Central memory CD4-positive, alpha-beta T cell (primary cell): ENCODE measurements at places on chromosomes 12 and 14.

DNA sequence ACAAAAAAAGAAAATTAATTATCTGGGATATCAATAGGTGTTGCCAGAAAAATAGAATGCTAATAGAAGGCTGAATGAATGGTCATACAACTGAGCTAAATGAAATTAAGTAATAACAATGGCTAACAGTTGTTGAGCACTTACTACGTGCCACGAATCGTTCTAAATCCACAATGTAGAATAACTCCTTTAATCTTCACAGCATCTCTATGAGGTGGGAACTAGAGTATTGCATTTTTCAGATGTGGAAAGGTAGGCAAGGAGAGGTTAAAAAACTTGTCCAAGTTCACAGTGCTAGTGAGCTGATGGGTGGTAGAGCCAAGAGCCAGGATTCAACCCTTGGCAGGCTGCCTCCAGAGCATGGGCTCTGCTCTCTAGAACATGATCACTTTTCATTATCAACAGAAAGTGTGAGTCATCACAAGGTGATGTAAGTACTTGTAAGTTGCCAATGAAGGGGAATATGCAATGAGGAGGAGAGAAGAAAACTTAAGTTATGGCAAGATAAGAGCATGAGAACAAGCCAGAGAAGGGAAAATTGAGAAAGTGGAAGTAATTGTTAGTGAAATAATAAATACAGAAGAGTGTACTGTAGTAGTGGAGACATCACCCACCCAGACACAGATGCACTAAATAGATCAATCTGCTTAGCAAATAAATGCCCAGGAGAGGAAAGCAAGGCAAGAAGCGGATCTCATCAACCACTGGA is 122.1 kb downstream of the PRKD1 start:
- DNase-seq, result no peak

DNA sequence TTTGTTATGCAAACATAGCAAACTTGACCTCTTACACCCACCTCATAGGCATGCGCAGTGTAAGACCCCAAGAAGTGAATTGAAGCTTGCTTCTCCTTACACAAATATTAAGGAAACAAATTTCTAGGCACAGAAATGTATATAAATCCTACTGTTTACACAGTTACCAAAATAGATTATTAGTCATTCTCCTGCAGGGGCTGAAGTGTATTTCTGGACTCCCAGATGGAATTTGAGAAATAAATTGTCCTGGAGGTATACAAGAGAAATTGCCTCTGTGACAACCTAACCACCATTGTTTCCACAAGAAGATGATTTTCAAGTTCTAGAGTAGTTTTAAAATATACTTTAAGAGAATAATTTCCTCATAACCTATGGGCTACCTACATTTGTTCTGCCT is 656.0 kb upstream of the MDGA2 start:
- DNase-seq, result no peak

- no peak for DNase-seq
Observed at GRCh38 chr12:79655036-79655435, 35.7 kb downstream of the PAWR start.

DNA sequence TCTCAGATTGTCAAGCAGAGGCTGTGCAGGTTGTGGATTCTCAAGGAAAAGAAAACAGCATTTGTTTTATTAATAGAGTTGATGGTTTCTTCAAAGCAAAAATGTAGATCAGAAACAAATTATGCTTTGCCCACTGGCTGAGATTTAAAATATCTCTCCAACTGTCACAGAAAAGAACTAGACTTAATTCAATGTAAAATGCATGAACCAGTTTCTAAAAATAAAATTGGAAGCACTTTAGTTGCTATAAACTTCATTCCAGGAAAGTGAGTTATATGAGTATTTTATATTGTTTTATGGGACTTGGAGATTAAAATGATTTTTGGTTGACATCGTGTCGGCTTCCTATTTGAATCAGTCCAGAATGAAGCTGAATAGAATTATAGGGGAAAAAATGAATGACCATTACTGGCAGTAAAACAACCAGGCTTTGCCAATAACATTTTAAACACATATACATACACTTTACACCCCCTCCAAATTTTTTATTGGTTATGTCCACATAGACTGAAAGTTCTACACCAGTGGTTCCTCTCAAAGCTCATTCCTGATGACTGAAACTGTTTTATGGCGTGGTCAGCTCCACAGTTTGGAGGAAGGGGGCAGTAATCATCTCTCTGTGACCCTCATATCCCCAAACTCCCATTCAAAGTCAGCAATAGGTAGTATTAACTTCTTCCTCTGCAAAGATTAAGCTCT is 55.5 kb upstream of the DAAM1 start:
- no peak for DNase-seq

DNA sequence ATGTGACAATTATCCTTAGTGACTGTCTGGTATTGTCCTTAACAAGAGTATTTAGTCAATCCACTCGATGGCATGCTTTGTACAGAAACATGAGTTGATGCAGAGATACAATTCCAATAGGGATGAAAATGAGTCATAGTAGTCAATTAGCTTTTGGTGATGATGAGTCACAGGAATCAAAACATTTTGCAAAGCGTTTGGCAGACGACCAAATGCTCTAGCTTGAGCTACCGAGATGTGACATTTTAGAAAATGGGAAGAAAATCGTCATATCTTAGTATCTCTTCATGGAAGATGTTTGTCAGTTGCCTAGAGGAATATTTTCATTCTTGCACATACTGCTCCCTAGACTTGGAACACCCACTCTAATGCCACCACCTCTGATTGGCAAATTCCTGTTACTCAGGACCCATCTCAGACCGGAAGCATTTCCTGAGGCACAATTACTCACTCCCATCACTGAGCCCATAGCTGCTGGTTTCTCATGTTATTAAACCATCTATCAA is 95.0 kb downstream of the LMNTD1 start:
- no peak for DNase-seq
